AG09309 (cell line): ENCODE measurements at places on chromosomes 5 and 9.

DNA sequence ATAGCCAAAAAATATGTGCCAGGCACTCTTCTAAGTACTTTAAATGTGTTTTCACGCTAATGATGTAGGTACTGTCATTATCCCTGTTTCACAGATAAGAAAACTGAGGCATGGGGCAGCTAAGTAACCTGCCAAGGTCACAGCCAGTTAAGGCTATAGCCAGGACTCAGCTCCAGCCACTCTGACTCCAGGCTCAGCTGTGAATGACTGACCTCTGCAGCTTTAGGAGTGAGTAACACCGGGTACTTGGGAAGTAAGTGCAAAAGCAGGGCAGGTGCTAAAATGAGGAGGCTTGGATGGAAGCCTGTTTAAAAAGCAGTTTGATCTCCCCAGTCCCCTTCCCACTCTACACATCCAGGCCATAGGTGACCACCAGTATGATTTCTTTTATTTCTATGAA, 10.6 kb upstream of the SHC3 start:
- no peak for DNase-seq

DNA sequence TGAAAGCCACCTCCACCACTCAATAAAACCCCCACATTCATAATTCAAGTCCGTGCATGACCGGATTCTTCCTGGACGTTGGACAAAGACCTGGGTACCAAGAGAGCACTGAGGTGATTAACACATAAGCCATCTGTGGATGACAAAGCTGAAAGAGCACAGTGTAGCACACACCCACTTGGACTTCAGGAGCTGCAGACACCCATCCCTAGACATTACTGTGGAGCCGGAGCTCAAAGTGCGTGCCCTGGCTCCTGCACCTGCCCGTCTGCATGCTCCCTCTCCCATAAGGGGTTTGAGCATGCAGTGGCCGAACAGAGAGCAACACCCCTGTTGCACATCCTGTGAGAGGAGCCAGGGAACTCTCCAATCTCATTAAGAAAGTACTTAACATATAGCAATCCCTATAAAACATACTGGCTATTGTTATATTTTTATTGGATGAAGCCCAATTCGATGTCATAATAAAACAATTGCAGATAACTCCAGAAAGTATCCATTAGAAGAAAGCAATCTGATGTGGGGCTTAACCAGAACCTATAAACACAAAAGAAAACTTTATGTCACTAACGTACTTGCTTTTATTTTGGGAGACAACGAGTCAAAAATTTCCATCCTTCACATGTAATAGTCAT, 1174.2 kb upstream of the C9orf72 start:
- DNase-seq, result no peak

- no peak for DNase-seq
These were observed 125.8 kb downstream of the MACROH2A1 start for GRCh38 chr5:135273212-135273611.

- no peak for DNase-seq
These were observed 92.3 kb downstream of the FSTL4 start for GRCh38 chr5:133520062-133520461.

DNA sequence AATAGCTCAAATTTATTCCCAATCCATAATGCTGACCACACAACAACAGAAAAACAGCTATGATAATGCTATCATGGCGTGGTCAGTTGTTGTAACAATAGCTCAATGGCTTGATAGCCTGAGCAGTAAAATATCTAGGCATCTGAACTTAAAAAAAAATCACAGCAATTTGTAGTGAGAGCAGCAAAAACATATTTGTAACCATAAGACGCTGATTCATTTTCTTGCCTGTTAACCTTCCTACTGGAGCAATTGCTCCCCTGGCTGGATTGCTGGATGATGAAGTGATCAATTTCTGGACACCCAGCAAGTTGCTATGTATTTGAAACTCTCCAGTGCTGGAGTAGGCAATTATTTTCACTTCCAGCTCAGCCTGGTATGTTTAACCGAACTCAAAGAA, 115.1 kb downstream of the PCSK1 start:
- no peak for DNase-seq

DNA sequence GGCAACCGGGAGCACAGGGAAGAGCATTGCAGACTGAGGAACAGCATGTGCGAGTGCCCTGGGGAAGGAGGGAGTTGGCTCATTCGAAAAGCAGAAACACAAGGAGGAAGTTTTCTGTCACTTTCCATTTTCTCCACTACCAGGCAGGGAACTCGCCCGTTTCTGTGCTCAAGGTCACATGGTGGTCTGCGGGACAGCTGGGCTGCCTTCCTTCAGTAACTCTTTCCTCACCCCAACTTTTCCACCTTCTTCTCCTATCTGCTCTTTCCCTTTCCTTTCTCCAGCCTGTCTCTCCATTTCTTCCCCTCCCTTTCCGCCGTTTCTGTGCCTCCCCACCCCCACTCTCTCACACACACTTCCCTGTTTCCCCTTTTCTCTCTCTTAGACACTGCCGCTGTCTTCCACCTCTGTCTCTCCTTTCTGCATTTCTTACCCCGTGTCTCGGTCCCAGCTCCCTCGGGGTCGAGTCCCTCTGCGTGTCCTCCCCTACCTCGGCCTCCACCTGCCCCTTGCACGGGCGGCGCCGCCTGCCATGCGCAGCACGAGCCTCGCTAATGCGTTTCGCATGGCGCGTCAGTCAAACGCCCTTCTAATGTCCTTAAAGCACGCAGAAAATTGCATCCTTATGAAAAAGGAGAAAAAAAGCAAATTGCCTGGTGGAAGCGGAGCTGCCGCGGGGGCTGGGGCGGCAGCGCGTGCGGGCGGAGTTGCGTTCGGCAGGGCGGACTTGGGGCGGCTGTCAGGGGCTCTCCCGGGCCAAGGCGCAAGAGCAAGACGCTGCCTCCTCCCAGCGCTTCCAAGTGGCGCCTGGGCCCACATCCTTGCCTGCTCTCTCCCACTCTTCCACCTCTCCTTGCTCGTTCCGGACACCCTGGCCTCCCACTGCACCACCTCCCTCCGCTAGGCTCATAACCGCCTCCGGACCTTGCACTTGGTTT, 9.5 kb downstream of the BARX1 start:
- no peak for DNase-seq

- DNase-seq, result no peak
These were observed 702 bp upstream of the PRELID2 start for GRCh38 chr5:145835848-145836239.

DNA sequence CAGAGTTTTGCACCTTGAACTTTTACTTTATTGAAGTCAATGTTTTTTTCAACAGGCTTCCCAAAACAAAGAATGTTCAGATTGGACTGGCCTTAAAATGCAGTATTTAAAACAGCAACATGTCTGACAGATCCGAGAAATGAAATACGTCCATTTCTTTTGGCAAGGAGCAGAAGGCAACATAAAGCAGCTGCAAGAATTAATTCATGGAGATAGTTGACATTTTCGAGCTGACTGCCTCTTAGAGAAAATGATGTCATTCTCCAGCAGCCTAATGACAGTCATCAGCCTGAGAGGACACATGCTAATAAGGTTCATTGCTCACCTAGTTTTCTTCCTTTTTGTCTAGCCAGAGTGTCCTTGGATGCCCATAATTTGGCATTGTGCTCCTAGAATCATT, 232.2 kb upstream of the SEMA6A start:
- no peak for DNase-seq

GRCh38 chr9:19809422-19810269, 20.8 kb upstream of the SLC24A2 start:
- no peak for DNase-seq

DNA sequence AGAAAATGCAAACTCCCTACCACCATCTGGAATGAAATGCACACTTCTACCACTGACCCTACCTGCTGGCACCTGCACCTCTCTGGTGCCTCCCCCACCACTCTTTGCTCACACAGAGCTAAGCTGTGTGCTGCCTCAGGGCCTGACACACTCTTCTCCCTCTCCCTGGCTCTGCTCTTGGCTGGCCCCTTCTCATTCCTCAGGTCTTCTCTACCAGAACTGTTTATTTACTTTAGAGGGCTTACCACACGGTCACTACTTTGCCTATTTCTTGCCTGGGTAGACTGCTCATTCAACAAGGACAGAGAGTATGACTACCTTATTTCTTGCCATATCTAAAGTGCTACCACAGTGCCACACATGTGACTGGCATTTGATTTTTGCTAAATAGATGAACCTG, 3.3 kb downstream of the REEP5 start:
- no peak for DNase-seq
